ENCODE measurements at places on chromosomes 6 and 20. TPM values are rescaled to one million over a fixed set of nuclear protein-coding genes. Genes with fewer than 3 reads are reported as not detected.

Gene MYB
- total RNA-seq: 3.8 TPM

Gene MEI4
- not detected for total RNA-seq

Gene OPN5
- not detected for total RNA-seq

Gene HLA-DMA
- total RNA-seq: 2.9 TPM

Gene KIFC1
- total RNA-seq: 0.35 TPM

Gene RMND1
- 21.9 TPM for total RNA-seq

Gene RIPPLY2
- total RNA-seq: under 0.01 TPM

Gene SMIM13
- total RNA-seq: 7.7 TPM

Gene SRMS
- not detected for total RNA-seq

Gene VIP
- total RNA-seq: not detected

Gene HTR1B
- total RNA-seq: not detected

Gene NKX2-2
- not detected for total RNA-seq

Gene OTOR
- not detected for total RNA-seq

Gene HLA-DRB1
- total RNA-seq: not detected

Gene SLC22A7
- total RNA-seq: not detected

Gene POLH
- total RNA-seq: 22.0 TPM

Gene RTF2
- 97.5 TPM for total RNA-seq

Gene NMBR
- total RNA-seq: not detected

Gene PAK1IP1
- total RNA-seq: 13.2 TPM

Gene ADTRP
- 2.0 TPM for total RNA-seq

Gene SLC35D3
- not detected for total RNA-seq

Gene APOBEC2
- not detected for total RNA-seq

Gene SNX5
- total RNA-seq: 59.0 TPM

Gene CD109
- total RNA-seq: 18.0 TPM

Gene KIAA1755
- total RNA-seq: 0.59 TPM

Gene UNC5CL
- total RNA-seq: 0.12 TPM

Gene LPIN3
- 4.0 TPM for total RNA-seq

Gene NOX3
- total RNA-seq: not detected

Gene NCOA7
- 119 TPM for total RNA-seq

Gene NKX2-4
- total RNA-seq: under 0.01 TPM

Gene PAQR8
- total RNA-seq: 1.9 TPM

Gene GID8
- total RNA-seq: 37.5 TPM

Gene BANF2
- total RNA-seq: not detected

Gene HDGFL1
- total RNA-seq: not detected

Gene TMEM170B
- 0.45 TPM for total RNA-seq

Gene TAP1
- total RNA-seq: 28.0 TPM

Gene TMEM151B
- not detected for total RNA-seq

Gene DEFB124
- total RNA-seq: not detected

Gene UBD
- not detected for total RNA-seq

All from smooth muscle cell of the coronary artery (primary cell).